Gastroesophageal sphincter (tissue), 4 donors: ENCODE measurements at places on chromosomes 12 and 14. TPM values are rescaled to one million over a fixed set of nuclear protein-coding genes. Genes with fewer than 3 reads are reported as not detected.
A peak's percentile ranks its signal among the peaks of the same experiment; 100 is the strongest.

GRCh38 chr14:102323102-102323501, 3.6 kb downstream of the ZNF839 start:
- ATAC-seq, result peak; percentile 35

GRCh38 chr12:107372229-107372658, 278.9 kb upstream of the CRY1 start:
- ATAC-seq, result no peak

- no peak for ATAC-seq
Measured at GRCh38 chr14:90540437-90540836, 143.6 kb downstream of the CALM1 start.

DNA sequence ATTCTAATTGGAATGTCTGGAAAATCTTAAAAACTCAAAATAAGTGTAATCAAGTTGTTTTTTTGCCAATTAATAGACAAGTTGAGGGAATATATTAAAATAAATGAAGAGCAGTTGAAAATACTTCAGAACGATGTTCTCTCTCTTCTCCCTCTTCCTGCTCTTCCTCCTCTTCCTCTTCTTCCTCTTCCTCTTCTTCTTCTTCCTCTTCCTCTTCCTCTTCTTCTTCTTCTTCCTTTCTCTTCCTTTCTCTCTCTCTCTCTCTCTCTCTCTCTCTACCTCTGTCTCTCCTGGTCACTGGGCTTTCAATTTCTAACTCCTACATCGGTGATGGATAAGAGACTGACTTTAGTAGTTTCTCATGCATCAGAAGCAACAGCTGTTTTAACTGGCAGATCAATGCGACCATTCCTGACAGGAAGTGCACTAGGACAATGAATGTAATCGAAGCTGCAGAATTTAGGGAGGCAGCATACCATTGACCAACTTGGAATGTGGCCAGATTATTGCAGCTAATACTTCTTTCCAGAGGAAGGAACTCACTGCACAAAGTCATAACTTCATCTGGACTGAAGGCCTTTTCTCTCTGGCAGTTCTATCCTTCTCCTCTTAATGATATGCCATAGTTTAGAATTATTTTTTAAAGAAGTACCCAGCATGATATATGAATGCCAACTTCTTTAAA, 13.8 kb upstream of the TMTC2 start:
- no peak for ATAC-seq

DNA sequence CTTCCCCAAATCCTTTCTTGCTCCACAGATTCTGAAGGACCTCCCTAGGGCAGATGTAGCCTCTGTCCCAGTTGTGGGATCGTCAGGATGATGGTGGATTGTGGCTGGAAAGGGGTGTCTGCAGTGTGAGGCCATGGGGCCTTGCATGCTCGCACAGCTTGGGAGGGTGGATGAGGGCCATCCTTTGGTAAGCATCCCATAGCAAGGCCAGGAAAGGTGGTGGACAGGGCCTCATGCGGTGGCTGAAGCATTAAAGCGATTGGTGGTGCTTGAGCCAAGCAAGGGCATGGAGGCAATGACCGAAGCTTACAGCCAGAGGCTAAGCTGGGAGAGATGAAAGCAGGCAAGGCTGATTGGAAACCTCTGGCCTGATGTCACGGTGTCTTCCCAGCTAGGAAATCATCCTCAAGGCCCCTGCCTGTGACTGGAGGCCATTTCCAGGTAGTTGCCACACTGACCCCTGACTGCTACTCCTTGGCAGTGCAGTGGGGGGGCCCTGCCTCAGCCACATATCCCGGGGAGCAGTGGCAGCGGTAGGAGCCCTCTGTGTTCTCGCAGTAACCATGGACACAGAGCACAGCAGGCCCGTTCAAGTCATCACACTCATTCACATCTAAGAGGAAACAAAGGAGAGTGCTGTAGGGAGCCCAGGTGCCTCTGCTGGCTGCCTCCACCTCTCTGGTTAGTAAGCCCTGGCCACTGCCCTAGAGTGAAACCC, 7.0 kb downstream of the ISCA2 start:
- ATAC-seq, result no peak

DNA sequence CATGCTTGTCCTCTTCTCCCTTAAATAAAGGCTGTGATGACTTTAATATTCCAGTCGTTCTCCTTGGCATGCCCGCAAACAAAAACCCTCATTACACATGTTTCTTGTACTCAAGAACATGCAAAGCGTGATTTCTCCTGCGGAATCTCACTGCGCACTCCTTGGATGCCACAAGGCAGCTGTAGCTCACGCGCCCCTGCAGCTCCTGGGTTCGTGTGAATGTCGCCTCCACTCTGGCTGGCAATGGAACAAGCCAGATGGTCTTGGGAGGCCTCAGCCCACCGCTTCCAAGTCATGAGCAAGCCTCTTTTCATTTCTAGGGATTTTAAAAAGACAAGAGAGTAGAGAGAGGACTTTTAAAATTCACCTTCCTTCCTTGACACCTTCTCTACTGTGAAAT, 403.8 kb downstream of the PCNX1 start:
- no peak for ATAC-seq

- no peak for ATAC-seq
Measured at GRCh38 chr14:68509188-68509983, 283.5 kb downstream of the ZFP36L1 start.

GRCh38 chr12:90729736-90730135, 225.2 kb downstream of the CCER1 start:
- no peak for ATAC-seq

GRCh38 chr14:86462193-86462753, 932.3 kb downstream of the FLRT2 start:
- ATAC-seq, result no peak

DNA sequence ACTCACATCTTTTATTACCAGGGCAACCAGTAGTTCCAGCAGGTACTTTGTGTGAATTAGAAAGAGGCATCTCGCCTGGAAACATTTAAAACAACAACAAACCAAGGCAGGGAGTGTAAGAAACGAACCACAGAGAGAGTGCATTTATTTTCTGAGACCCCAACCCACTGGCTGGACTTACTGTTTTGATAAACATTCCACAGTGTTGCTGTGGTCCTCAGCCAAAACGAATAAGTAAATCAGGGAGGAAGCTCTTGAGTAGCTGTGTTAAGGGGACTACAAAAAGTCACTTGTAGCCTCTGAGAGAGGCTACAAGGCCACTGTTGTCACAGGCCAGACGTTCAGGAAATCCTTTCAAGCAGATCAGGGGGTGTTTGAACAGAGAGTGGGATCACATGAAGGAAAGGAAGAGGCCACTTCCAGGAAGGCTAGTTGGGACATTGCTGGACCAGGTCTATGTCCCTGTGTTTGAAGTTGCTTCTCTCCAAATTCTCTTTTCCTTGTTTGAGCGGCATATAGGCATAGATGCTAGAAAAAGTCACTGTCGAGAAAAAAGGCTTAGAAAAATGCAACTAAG, 33.8 kb downstream of the DMAC2L start:
- no peak for ATAC-seq

DNA sequence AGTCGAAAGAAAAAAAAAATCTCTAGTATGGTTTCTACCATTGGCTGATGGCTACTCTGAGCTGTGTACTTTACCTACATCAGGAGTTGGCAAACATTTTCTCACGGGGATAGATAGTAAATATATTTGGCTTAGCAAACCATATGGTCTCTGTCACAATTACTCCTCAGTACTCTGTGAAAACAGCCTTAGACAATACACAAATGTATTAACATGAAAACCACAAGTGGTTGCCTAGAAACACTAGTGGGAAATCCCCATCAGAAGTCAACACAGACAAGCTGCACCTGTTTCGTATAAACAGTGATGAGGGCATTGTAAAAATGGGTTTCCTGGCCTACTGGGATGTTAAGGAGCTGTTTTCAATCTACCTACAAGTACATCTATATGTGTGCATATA, 84.6 kb upstream of the NAV3 start:
- no peak for ATAC-seq

DNA sequence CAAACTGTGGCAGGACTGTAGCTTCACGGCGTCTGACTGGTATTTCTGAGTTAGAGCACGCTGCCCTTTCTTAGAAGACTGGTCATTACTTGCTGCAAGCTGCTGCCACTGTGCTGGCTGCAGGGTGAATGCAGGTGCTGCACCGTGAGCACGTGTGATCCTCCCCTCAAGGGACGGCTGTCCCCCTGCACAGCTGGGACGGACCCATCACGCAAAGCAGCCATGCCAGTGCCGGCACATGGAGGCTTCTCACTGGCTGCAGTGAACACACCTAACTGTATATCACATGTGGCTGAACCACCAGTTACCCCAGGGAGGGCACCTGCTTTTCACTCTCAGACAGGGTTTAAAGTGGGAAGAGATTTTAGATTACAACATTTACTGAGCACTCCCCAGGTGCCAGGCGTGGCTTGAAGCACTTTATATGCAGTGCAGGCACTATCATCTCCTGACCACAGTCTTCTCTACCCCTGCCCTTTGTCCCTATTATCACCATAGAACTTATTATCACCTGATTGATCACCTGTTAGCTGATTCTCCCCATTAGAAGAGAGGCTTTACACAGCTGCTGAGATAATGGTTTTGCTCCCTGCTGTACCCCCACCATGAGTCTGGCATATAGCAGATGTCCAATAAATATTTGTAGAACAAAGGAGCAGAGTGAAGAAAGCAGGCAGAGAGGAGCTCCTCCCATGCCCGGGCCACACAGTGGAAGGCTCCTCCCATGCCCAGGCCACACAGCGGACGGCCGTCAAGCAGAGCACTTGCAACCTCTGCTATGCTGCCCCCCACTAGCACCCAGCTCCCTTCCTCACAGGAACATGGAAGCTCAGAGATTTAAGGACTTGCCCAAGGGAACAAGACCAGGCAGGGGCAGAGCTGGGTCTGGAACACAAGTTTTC, 25.9 kb downstream of the SLC25A47 start:
- ATAC-seq, result no peak

The KLRB1 gene
- total RNA-seq, result not detected

The RFLNA gene
- not detected for total RNA-seq

The TOMM20L gene
- not detected for total RNA-seq

The KRT72 gene
- total RNA-seq, result not detected

The CPNE6 gene
- total RNA-seq, result not detected

The PPM1H gene
- 1.8 TPM for total RNA-seq

The POU6F1 gene
- total RNA-seq, result 12.6 TPM
